ENCODE measurements at places on chromosomes 6 and 20.

DNA sequence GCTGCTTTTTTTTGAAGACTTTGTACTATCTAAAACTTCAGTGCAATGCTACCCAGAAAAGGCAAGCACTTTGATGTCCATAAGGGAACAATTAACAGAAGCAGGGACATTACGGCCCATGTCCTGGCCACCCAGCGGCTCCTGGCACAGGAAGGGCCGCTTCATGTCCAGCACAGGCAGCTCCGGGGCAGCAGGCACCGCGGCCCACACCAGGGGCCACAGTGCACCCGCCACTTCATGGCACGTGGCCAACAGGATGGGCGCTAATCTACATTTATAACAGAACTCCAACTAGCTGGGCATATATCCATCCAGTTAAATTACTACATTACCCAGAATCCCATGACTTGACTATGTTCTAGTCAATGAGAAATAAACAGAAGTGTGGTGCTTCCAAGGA lies 198.2 kb upstream of the ID4 start:
- DNase-seq: no peak

DNA sequence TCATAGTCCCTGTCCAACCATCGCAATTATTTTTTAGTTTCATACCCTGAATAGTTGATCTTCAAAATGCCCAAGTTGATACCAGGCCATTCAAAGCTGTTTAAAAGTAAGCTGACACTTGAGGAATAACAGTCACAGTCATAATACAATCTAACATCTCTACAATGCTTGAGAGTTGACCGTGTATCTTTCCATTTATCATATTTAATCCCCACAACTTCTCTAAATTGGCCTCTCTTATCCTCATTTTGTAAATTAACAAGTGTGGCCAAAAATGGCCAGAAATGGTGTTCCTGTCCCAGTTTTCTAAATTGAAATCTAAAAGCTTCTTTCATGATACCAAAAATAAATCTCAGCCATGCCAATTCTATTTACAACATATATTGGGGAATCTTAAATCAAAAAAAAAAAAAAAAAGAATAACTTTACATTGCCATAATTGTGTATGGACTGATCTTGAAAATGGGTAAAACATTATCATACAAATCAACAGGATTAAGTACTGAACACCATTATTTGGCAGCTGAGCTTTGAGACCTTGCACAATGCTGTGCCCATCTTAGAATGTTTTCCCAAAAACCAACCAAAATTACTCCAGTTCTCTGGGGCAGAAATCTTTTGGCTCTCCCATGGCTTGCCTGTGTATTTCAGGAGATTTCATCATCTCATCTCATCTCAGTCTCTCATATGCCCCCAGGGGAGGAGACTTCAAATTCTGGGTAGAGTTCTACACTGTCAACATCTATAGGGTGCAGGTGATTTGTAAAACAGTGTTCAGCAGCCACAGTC lies 448.7 kb upstream of the JARID2 start:
- DNase-seq: peak; percentile 76

DNA sequence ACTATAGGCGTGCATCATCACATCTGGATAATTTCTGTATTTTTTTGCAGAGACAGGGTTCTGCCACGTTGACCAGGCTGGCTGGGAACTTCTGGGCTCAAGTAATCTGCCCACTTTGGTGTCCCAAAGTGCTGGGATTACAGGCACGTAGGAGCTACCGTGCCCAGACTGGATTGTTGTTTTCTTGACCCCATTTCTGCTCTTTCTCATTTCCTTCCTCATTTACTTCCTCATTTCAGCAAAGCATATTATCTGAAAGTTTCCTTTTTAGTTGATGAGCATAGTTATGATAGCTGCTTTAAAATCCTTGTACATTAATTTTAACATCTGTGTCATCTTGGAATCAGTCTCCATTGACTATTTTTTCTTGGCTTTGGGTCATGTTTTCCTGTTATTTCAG lies 301.0 kb upstream of the RUNX2 start:
- DNase-seq: no peak

GRCh38 chr20:10511170-10511508 lies 76.0 kb downstream of the SLX4IP start:
- no peak for DNase-seq

- peak; percentile 0 for DNase-seq
These were observed 218.8 kb upstream of the MMS22L start for GRCh38 chr6:97501853-97502252.
